ENCODE measurements at places on chromosomes 3 and 15.
A peak's percentile ranks its signal among the peaks of the same experiment; 100 is the strongest.

- DNase-seq = no peak
Observed at GRCh38 chr3:136351351-136351750, 101.2 kb downstream of the PCCB start.

GRCh38 chr3:82942041-82942440 lies 1180.6 kb upstream of the GBE1 start:
- DNase-seq = no peak

GRCh38 chr15:49438962-49439631 lies 16.1 kb downstream of the FGF7 start:
- no peak for DNase-seq

DNA sequence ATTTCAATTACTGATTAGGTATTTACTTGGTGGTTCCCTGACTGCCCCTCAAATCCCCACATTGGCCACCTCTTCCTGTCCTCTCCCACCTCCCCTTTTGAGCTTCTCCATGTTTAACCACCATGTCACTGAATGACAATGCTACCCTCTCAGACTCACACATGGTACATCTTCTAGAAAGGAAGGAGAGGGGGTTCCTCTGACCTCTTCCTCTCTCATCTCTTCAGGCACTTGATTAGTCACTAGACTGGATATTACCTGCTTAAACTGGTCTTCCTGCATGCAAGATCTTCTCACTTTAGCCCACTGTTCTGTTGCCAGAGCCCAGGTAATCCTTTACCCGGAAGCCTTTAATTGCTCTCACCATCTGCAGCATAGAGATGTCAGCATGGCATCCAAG lies 64.9 kb downstream of the DIPK2A start:
- no peak for DNase-seq

GRCh38 chr15:57216288-57216687 lies 160.0 kb upstream of the CGNL1 start:
- DNase-seq = no peak

- DNase-seq = peak; percentile 93
Observed at GRCh38 chr15:73752806-73753193, 351 bp downstream of the INSYN1 start.

GRCh38 chr3:125112981-125113380 lies 57.2 kb upstream of the HEG1 start:
- no peak for DNase-seq

DNA sequence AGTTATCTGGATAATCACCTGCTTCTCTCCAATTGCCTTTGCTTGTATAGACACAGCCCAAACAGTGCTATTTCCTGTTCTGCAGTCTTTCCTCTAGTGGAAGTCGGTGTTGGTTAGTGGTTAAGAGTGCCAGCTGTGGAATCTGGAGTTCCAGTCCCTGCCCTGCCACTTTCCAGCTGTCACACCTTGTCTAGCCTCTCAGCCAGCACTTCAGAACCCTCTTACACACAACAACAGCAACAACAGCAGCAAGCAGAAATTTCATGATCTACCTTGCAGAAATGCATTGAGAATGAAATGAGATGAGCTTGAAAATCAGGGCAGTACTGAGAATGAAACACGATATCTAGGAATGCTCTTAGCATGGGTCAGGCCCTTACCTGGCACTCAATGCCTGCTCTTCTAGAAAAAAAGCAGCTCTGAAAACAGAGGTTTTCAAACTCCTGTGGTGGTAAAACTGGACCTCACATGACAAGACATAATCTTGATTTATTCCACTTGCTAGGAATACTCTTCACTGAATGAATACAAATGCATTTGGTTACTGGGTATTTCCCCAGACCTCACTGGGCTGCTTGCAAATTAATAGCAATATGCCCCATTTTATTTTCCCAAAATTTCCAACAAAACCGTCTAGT lies 3.3 kb upstream of the WNT5A start:
- no peak for DNase-seq

GRCh38 chr15:30885814-30886213 lies 17.9 kb upstream of the FAN1 start:
- peak; percentile 71 for DNase-seq

DNA sequence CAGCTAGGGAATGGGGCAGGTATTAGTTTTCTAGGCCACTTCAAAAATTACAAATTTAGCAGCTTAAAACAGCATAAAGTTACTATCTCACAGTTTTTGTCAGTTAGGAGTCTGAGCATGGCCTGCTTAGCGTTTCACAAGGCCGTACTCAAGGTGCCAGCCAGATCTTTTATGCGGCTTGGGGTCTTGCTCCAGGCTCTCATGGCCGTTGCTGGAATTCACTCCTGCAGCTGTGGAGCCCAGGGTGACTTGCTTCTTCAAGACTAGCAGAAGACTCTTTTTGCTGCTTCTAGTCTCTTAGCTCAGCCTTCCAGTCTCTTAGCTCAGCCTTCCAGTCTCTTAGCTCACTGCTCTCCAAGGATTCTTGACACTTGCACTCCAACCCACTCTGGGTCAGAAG lies 242.1 kb upstream of the CTDSPL start:
- DNase-seq = no peak

DNA sequence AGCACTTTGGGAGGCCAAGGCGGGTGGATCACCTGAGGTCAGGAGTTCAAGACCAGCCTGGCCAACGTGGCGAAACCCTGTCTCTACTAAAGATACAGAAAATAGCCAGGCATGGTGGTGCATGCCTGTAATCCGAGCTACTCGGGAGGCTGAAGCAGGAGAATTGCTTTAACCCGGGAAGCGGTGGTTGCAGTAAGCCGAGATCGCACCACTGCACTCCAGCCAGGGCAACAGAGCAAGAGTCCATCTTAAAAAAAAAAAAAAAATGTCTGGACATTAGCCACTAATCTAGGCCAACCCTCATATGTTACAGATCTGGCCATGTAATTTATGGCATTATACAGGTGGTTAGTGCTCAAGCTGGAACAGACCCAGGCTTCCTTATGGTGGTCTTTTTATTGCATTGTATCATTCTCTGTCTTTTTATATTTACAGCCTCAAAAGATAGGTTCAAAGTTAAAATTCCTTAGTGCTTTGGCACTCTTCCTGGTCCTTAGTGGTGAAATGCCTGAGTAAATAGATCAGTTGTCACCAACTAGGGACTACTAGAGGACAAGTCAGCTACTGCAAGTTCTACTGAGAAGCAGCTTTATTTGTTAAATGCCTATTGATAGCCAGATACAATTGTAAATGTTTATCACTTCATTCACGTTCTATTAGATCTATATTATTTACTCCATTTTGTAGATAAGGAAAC lies 16.0 kb downstream of the STARD9 start:
- DNase-seq = peak; percentile 40
